Smooth muscle cell of bladder (primary cell): ENCODE measurements at places on chromosomes 5 and 9. TPM values are rescaled to one million over a fixed set of nuclear protein-coding genes. Genes with fewer than 3 reads are reported as not detected.

OR1J2 gene
- 0.14 TPM in 1 of 2 replicates, not detected in the other for total RNA-seq

SLC31A1 gene
- total RNA-seq: 44.4 and 45.8 TPM in 2 replicates

SPINK4 gene
- total RNA-seq: 0.74 and 2.6 TPM in 2 replicates

TNC gene
- 46.8 and 73.0 TPM in 2 replicates for total RNA-seq

CDKN2A gene
- 9.5 and 10.1 TPM in 2 replicates for total RNA-seq

HEMGN gene
- not detected in 2 replicates for total RNA-seq

IFNA21 gene
- not detected in 2 replicates for total RNA-seq

SPAAR gene
- total RNA-seq: 0.18 TPM in 1 of 2 replicates, not detected in the other

CYSRT1 gene
- total RNA-seq: 0.18 and 0.57 TPM in 2 replicates

SMIM33 gene
- not detected in 2 replicates for total RNA-seq

DNLZ gene
- total RNA-seq: 10.7 and 13.4 TPM in 2 replicates

NR5A1 gene
- not detected in 2 replicates for total RNA-seq

RXRA gene
- 11.4 and 20.0 TPM in 2 replicates for total RNA-seq

CNTFR gene
- total RNA-seq: under 0.01 TPM in 1 of 2 replicates, not detected in the other

FBP1 gene
- total RNA-seq: not detected in 2 replicates

TRIM23 gene
- total RNA-seq: 30.7 and 37.3 TPM in 2 replicates

TMC1 gene
- total RNA-seq: 0.18 and 0.43 TPM in 2 replicates

ARID3C gene
- total RNA-seq: 0.09 and 0.14 TPM in 2 replicates

BARHL1 gene
- total RNA-seq: not detected in 2 replicates

ACTBL2 gene
- total RNA-seq: 1.1 and 3.0 TPM in 2 replicates

GABRB2 gene
- under 0.01 TPM in 1 of 2 replicates, not detected in the other for total RNA-seq

GPR151 gene
- total RNA-seq: not detected in 2 replicates

SLC36A2 gene
- total RNA-seq: not detected in 2 replicates

TRIM41 gene
- total RNA-seq: 14.2 and 15.9 TPM in 2 replicates

FAM219A gene
- 3.7 and 6.9 TPM in 2 replicates for total RNA-seq

WNT8A gene
- total RNA-seq: not detected in 2 replicates

BRD8 gene
- 28.0 and 28.4 TPM in 2 replicates for total RNA-seq

DIPK1B gene
- 1.00 and 1.0 TPM in 2 replicates for total RNA-seq

C5orf46 gene
- 0.46 TPM in 1 of 2 replicates, not detected in the other for total RNA-seq

B4GALT7 gene
- 36.3 and 43.5 TPM in 2 replicates for total RNA-seq

PDLIM4 gene
- 27.7 and 53.3 TPM in 2 replicates for total RNA-seq

GRM6 gene
- total RNA-seq: not detected in 2 replicates

OBP2B gene
- not detected in 2 replicates for total RNA-seq

SLC45A2 gene
- total RNA-seq: 0.14 and 0.18 TPM in 2 replicates

FOXD4L3 gene
- total RNA-seq: not detected in 2 replicates

CRHBP gene
- total RNA-seq: 1.3 and 2.1 TPM in 2 replicates

IL9 gene
- not detected in 2 replicates for total RNA-seq

MYORG gene
- 0.43 and 0.55 TPM in 2 replicates for total RNA-seq

RNF183 gene
- not detected in 2 replicates for total RNA-seq

UHRF2 gene
- total RNA-seq: 39.7 and 46.5 TPM in 2 replicates

NFIB gene
- total RNA-seq: 9.7 and 13.6 TPM in 2 replicates

ADAMTSL1 gene
- total RNA-seq: 7.4 and 26.1 TPM in 2 replicates

PCDHB6 gene
- under 0.01 and 0.09 TPM in 2 replicates for total RNA-seq

SPATA31C1 gene
- not detected in 2 replicates for total RNA-seq

COL5A1 gene
- 247 and 350 TPM in 2 replicates for total RNA-seq

C5orf52 gene
- not detected in 2 replicates for total RNA-seq

VDAC1 gene
- total RNA-seq: 293 and 373 TPM in 2 replicates

ASTN2 gene
- total RNA-seq: 7.1 and 10.4 TPM in 2 replicates

PCAT7 gene
- total RNA-seq: not detected in 2 replicates

PSMB7 gene
- total RNA-seq: 214 and 234 TPM in 2 replicates

ANKRD34B gene
- under 0.01 TPM in 1 of 2 replicates, not detected in the other for total RNA-seq

STPG3 gene
- total RNA-seq: not detected in 2 replicates
